EL (cell line): ENCODE measurements at places on chromosomes 3 and 15.

DNA sequence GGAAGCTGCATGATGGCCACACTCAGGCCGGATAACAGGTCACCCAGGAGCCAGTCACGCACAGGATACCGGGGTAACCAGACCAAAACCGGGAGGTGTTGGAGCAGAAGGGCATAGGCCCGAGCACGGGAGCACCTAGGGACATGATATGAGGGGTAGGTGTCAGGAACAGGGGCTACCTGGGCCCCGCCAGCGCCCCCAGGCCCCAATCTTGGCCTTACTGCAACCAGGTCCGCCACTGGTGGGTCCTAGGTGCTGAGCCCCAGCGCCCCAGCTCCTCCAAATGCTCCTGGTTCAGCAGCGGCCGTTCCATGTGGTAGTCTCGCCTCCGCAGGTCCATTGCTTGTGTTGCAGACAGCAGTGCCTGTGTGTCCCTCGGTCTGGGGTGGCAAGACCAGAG is 2.0 kb downstream of the SLC26A6 start:
- DNase-seq = no peak

DNA sequence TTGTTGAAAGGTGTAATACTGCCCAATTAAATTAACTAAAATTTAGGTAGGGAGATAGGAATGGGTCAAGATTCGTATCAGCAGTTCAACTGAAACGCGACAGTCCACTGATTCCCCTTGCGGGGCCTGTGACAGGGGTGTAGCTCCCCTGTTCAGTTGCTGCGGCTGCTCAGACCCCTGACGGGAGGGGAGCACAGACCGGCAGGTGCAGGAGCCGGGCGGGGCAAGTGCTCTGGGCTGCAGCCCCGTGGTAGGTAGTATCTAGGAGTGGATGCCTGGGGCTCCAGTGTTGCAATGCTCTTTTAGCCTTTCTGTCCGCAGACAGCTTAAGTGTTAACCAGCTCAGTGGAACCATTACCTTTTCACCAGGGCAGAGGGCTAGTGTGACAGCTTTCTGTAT is 164.9 kb downstream of the ROBO2 start:
- DNase-seq = no peak

DNA sequence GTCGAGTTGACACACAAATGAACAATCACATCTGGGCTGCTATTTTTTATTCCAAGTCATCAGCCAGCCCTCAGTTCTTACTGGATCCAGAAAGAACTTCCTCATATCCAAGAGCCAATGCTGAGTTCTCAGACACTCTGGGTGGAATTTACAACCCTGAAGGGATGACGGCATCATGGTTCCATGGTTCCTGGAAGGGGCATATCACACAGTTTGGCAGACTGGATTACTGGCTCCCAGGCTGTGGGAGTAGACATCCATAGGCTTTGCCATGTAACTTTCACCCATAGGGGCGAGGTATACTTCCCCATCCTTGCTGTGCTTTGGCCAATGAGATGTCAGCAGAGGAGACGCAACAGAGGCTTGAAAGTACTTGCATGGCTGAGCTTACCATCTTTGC is 26.9 kb upstream of the KBTBD12 start:
- DNase-seq = no peak

DNA sequence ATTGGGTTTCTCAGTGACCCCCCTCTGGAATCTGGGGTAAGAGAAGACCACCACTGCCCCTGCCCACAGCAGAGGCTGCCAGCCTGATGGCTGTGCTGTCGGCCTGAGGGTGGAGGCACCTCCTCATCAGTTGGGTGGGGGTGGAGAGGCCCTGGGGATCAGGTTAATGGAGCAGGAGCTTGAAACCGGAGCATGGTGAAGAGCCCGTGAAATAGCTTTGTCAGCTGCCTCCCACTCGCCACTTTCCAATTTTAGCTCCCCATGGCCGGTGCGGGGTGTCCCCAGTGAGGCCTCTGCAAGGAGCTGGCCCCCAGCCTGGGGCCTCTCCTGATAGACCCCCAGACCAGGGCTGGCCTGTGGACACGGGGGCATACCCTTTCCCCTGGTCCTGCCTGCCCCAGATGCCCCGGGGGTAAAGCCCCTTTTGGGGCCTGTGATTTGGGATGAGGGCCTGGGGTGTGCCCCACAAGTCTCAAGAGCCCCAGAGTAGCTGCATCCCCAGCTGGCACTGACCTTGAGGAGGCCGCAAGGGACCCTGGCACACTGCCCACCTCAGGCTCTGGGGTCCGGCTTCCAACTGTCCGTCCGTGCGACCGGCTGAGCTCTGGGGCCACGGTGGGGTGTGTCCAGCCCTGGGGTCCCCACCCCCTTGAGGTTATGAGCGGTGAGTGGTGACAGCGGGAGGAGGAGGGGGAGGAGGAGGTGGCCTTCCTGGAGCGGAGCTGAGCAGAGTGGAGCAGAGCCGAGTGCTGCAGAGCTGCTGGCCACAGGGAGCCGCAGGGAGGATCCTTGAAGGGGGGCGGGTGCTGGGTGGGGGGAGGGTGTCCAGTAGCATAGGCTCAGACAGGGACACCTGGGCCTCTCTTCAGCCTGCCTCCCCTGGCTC is at the start of gene HHATL:
Gene HHATL (minus strand): TSS at position 733 of the 886 bp plus-strand sequence. CDS start 1,972 bp downstream, outside the sequence.
- DNase-seq = no peak

GRCh38 chr3:105347625-105348302 is 18.9 kb upstream of the ALCAM start:
- DNase-seq = no peak

GRCh38 chr15:90211009-90211408 is 9.9 kb downstream of the SEMA4B start:
- DNase-seq = no peak
